ENCODE measurements at places on chromosomes 5 and 9. TPM values are rescaled to one million over a fixed set of nuclear protein-coding genes. Genes with fewer than 3 reads are reported as not detected.

Gene ERGIC1
- 63.2 TPM for total RNA-seq

Gene RNF224
- total RNA-seq: not detected

Gene PDLIM4
- not detected for total RNA-seq

Gene MRPL41
- 58.8 TPM for total RNA-seq

Gene TSSK1B
- not detected for total RNA-seq

Gene TLR4
- total RNA-seq: 0.72 TPM

Data from activated naive CD8-positive, alpha-beta T cell treated with anti-CD3 and anti-CD28 coated beads, Interleukin-2, amount 10 ng/mL, durations not matched to agents 7 days and 5 days (primary cell).